ENCODE measurements at places on chromosomes 6 and 20.

- no peak for DNase-seq
Observed at GRCh38 chr6:33359331-33359730, 32.3 kb upstream of the KIFC1 start.

- no peak for DNase-seq
Observed at GRCh38 chr20:46900826-46901225, 6.2 kb downstream of the EYA2 start.

- DNase-seq, result no peak
Observed at GRCh38 chr20:9884061-9884460, 45.2 kb upstream of the PAK5 start.

GRCh38 chr6:127221201-127221600 is 45.5 kb upstream of the RNF146 start:
- DNase-seq, result no peak

- DNase-seq, result no peak
Observed at GRCh38 chr20:38905375-38905774, 20.8 kb upstream of the FAM83D start.

GRCh38 chr6:163605385-163606097 is 191.0 kb downstream of the QKI start:
- DNase-seq, result no peak

DNA sequence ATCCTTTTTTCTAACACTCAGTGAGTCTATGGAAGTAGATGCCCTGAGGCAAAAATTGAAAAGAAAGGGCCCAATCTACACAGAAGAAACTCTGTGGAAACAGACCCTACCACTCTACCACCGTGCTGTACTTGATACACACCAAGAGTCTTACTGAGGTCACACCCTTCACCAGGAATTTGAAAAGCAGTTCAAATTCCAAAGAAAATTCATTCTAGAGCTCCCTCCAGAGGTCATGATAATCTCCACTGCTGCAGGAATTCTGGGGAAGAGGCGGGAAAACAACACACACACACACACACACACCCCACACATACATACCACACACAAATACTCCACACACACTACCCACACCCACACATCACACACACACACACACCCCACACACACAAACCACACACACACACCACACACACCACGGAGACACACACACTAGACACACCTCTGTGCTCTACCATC is 336.8 kb downstream of the HDGFL1 start:
- no peak for DNase-seq

- no peak for DNase-seq
Observed at GRCh38 chr20:41862476-41862875, 244.3 kb upstream of the CHD6 start.

DNA sequence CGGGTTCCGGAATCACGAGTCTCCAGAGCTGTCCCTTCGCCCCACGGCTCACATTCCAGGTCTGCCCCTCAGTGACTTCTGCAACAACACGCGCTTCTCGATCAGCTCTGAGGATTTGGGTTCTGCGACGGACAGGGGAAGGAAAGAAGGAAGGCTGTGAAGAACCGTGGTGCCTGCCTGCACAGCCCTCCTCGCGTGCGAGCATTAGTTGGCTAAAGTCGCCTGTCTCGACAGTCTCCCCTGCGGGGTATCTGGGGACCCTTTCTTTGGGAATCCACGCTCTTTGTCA is 23.1 kb downstream of the VPS52 start:
- no peak for DNase-seq

DNA sequence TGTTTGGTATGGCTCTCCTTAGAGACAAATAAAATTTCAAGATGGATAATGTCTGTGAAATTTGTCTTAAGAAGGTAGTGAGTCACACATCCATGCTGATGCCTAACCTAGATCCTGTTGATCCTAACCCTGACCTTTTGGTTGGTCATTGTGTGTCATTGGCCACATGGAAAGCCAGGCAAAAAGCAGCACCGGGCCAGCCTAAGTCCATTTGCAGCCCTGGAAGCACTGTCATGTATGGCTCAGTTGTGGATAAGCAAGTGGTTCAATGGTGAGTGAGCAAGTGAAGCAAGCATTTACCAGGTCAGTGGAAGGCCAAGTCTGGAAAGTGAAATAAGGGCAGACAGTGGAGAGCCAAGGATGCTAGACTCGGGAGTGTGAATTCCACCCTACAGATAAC is 12.1 kb upstream of the XRN2 start:
- DNase-seq, result no peak

DNA sequence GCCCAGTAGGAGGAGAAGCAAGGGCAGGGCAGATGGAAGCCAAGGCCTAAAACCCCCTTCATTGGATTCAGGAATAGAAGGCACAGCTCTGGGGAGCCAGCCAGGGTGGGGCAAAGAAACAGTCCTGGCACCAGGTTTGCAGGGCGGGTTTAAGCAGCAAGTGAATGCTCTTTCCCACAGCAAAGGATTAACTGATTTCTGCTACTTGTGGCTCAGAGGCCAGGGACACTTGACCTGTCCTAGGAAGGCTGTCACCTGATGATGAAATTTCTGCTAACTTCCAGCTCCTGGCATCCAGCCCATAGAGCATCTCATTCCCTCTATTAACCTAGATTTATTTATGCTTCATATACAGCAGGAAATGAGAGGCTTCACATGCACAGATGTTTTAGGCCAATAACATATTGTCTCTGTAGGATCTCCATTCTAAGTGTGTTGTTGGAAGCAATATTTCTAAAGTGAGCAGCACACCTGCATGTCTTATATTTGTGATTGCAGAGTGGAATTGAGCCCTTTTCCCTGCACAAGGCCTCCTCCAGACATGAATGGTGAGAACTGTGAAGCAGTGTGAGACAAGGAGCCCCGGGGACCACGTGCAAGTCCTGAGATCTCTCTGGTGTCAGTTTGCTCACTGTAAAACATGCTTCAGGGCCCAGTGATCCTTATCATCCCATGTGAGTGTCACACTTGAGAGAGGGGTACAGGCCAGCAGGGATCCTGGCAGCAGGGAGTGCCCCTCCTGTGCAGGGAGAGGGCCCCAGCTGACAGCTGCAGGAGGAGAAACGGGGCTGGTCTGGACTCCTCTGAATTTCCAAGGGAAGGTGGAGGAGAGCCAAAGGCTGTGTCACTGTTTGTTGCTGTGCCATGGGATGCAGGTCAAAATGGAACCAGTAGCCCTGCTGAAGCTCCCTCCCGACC is 41.1 kb upstream of the CST5 start:
- DNase-seq, result no peak

- peak; percentile 42 for DNase-seq
Observed at GRCh38 chr6:3732345-3733141, 19.0 kb downstream of the PXDC1 start.

DNA sequence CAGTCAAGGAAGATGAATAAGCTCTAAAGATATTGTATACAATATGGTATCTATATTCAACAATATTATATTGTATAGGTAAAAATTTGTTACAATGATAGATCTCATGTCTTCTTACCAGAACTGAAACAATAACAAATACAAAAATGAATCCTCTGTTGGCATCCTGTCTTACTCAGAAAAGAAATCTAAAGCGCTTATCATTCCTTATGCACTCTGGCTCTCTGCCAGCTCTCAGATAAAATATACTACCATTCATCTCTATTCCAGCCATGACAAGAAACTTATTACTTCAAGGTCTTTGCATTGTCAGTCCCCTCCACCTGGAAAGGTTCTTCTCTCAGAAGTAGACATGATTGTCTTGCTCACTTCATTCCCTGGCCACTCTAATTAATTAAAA is 138.6 kb downstream of the THEMIS start:
- DNase-seq, result no peak

- no peak for DNase-seq
Observed at GRCh38 chr20:50273601-50274491, 83.2 kb downstream of the CEBPB start.

GRCh38 chr6:87588756-87589407 is 905 bp downstream of the RARS2 start:
- DNase-seq, result no peak

DNA sequence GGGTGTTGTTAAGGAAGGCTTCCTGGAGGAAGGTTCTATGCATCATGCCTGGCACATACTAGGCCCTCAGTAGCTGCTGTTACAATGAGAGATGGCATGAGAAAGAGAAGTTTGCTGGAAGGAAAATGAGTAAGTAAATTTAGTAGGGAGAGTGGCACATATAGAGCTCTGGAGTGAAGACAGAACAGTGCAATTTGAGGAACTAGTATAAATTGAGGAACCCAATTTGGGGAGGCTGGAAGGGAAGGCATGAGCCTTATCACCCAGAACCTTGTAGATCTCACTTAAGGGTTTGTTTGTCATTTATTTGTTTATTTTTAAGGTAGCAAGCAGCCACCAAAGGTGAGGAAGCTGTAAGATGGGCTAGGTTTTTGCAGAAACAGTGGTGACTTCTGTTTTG is 87.1 kb upstream of the SCGN start:
- no peak for DNase-seq

DNA sequence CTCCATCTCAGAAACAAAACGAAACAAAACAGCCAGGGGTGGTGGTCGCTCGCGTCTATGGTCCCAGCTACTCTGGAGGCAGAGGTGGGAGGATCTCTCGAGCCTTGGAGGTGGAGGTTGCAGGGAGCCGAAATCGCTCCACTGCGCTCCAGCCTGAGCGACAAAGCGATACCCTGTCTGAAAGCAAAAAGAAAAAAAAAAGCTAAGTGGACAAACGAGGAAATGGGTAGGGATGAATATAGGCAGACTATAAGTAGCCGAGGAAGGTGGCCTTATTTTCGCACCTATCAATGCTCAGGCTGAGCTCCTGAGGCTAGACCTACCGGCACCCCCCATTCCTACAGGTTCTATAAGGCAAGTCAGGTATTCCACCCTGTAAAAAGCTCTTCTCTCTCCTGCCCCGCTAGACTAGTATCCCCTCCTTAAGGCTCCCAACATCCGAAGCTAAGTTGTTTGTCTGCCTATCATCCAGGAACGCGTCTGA is 650 bp upstream of the CASP8AP2 start:
- DNase-seq, result no peak

- DNase-seq, result no peak
Observed at GRCh38 chr6:3987576-3987975, 91.4 kb downstream of the FAM217A start.

DNA sequence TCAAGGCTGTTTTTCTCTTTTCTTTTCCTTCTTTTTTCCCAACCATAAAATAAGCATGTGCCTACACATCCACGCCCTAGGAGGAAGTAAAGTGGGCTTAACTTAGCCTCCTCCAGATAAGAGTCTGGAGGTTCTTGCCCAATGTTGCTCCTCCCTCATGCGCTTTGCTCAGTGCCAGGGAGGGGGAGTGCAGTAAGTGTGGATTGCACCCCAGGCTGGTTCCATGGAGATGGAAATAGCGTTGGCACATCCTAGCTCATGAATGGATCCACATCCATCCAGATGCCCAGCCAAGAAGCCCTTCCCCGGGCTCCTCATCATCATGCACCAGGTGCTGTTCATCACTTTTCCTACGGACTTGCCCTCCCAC is 58.2 kb downstream of the NEDD9 start:
- DNase-seq, result no peak

DNA sequence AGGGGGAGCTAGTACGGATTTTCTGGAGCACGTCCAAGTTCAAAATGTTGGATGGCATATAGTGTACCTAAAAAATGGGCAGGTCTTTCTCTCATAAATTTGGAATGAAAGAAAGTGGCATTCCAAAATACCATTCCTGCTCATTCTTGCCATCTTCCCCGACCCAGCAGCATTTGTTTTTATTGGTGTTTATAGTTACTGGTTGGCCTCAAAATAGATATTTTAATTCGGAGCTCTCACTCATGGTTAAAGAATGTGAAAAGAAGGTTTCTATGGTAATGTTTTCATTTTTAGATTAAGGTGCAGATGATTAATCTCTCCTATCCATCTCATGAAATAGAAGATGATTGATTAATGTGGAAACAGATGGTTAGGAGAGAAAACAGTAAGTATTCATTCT is 204.5 kb downstream of the HIVEP2 start:
- DNase-seq, result no peak

DNA sequence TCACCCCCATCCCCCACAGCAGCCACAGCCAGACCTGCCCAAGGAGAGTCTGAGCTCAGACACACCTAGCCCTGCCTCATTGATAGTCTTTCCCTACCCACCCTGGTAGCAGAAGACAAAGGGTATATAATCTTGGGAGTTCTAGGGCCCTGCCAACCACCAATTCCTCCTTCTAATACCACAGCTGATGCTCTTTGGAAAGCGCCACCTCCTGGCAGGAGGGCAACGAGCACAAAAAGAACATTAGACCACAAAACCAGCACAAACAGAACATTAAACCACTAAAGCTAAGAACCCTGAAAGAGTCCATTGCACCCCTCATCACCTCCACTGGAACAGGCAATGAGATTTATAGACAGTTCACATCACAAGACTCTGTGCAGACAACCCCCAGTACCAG is 195.8 kb upstream of the FUT9 start:
- DNase-seq, result no peak

- DNase-seq, result no peak
Observed at GRCh38 chr6:159012201-159012600, 12.2 kb upstream of the RSPH3 start.

DNA sequence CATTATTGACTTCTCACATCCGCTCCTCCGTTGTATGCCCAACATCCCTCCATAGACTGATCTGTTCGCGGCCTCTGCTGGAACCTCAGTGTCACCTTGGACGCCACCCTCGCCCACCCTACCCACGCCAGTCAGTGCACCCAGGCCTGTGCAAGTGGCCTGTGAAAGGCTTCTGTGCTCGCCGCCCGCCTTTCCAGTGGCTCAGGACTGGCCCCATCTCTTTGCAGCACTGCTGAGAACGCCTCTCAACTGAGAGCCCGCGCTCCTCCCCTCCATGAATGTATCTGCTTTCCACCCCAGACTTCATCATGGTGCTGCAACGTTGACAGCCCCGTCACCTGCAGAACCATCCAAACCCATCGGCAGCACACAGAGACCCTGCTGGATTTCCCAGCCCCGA is 227.3 kb upstream of the QKI start:
- no peak for DNase-seq

DNA sequence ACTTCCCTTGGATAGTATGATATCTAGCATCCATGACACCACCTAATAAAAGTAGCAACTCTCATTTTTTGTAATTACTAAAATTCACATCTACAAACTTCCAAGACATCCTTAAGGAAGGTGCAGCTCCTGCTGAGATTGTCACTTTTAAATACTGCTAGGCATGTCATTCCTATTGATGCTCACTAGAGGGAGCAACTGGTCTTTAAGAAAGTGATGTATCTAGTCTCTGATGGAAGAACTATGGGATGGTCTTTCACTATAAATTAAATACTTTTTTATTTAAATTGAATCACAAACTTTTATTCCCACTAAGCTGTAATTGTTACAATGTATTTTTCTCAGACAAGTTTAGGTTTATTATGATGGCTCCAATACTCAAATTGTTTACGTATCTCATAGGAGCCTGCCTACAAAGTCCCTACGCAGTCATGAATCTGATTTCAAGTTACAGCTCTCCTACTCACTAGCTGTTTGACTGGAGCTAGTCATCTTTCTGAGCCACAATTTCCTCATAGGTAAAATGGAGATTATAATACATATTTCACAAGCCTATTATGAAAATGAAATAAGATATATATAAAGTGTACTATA is 8.1 kb upstream of the TSPYL1 start:
- no peak for DNase-seq

GRCh38 chr6:17831135-17831534 is 124.4 kb upstream of the NUP153 start:
- no peak for DNase-seq

- no peak for DNase-seq
Observed at GRCh38 chr6:9455864-9456658, 958.8 kb downstream of the TFAP2A start.

GRCh38 chr20:14142171-14142570 is 146.9 kb downstream of the MACROD2 start:
- no peak for DNase-seq

GRCh38 chr20:39897781-39898466 is 791.1 kb downstream of the MAFB start:
- no peak for DNase-seq

- DNase-seq, result no peak
Observed at GRCh38 chr20:24970030-24970553, 21.0 kb downstream of the CST7 start.

Data from activated CD4-positive, alpha-beta T cell treated with anti-CD3 and anti-CD28 coated beads, Interleukin-2, amount 50 U/mL, for 24 hours (primary cell).